ENCODE measurements at places on chromosomes 11 and 22.

GRCh38 chr11:1015826-1016545 lies 20.5 kb downstream of the MUC6 start:
- DNase-seq, result no peak

DNA sequence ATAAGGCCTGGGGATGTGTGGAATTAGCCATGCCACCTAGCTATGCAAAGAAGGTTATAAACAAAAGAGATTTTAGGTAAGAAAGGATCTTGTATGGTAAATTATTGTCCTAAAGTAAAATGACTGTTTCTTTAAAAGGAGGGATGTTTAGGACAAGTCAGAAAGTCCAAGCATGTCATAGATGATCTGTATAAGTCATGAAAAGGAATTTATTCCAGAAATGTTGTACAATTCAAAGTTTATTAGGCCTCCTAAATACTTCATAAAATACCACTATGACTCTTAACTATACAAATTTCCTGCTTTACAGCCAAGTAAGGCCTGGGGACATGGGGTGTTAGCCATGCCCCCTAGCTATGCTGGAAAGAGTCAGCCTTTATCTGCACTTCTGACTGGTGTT lies 22.7 kb downstream of the OR5A2 start:
- DNase-seq, result no peak

- no peak for DNase-seq
These were observed 4.9 kb downstream of the CWC15 start for GRCh38 chr11:94968334-94968958.

DNA sequence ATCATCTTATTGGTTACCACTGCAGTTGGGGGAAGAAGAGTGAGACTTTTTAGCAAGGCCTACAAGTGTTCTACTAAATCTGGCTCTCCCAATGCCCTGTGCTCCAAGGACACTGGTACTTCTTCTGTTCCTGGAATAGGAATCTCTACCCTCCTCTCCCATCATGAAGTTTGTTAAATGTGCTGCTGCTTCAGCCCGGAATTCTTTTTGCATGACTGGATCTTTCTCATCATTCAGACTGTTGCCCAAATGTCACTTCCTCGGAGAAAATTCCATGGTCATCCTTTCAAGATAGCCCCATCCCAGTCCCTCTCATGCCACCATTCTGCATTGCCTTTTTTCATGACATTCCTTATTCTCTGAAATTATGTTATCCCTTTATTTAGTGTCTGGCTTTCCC lies 400.8 kb downstream of the SOX6 start:
- DNase-seq, result no peak

- DNase-seq, result no peak
These were observed 251.4 kb downstream of the BLID start for GRCh38 chr11:121864660-121865059.

GRCh38 chr11:12767027-12767426 lies 92.8 kb downstream of the TEAD1 start:
- no peak for DNase-seq

DNA sequence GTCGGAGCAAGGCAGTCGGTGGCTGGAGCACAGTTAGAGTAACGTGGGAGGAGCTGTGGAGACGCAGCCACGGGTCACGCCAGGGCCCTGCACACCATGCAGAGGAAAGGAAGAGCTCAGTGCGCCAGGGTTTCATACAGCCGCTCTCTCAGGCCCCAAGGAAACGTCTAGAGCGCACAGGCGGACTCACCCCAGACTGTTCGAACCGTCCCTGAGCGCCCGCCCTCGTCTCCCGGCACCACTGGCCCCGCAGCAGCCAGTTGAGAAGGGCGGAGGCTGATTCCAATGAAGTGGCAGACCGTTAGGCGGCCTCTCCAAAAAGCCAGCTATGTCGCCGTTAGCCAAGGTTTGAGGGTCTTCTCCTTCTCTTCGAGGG lies 483 bp upstream of the HYLS1 start:
- peak; percentile 33 for DNase-seq

GRCh38 chr11:69804769-69805508 lies 14.3 kb downstream of the FGF3 start:
- DNase-seq, result no peak

- DNase-seq, result no peak
These were observed 3.6 kb upstream of the APOBEC3A start for GRCh38 chr22:38953577-38954413.

GRCh38 chr11:14773755-14774154 lies 118.3 kb downstream of the CYP2R1 start:
- no peak for DNase-seq

All from effector CD4-positive, alpha-beta T cell (primary cell).